Kidney epithelial cell (primary cell): ENCODE measurements at places on chromosomes 5 and 9. TPM values are rescaled to one million over a fixed set of nuclear protein-coding genes. Genes with fewer than 3 reads are reported as not detected.

The SCGB3A2 gene
- total RNA-seq, result not detected in 2 replicates

The SPINK14 gene
- total RNA-seq, result not detected in 2 replicates

The ANKRD55 gene
- not detected in 2 replicates for total RNA-seq

The ADGRD2 gene
- not detected in 2 replicates for total RNA-seq

The SLC6A19 gene
- not detected in 2 replicates for total RNA-seq

The KIF4B gene
- total RNA-seq, result not detected in 2 replicates

The DMRT3 gene
- 0.25 and 0.34 TPM in 2 replicates for total RNA-seq

The UGT3A2 gene
- total RNA-seq, result 0.21 and 0.88 TPM in 2 replicates

The FANCC gene
- total RNA-seq, result 6.1 and 7.0 TPM in 2 replicates

The CNTNAP3 gene
- 2.5 and 2.8 TPM in 2 replicates for total RNA-seq

The ZNF354C gene
- total RNA-seq, result 6.9 and 7.9 TPM in 2 replicates

The GCNT4 gene
- total RNA-seq, result 3.2 and 3.8 TPM in 2 replicates

The NKD2 gene
- total RNA-seq, result 1.0 and 1.7 TPM in 2 replicates

The FAXDC2 gene
- 0.62 and 2.6 TPM in 2 replicates for total RNA-seq

The TEX48 gene
- total RNA-seq, result not detected in 2 replicates

The CEMIP2 gene
- 35.8 and 41.8 TPM in 2 replicates for total RNA-seq

The GHR gene
- 0.63 and 1.2 TPM in 2 replicates for total RNA-seq

The CLTB gene
- total RNA-seq, result 163 and 172 TPM in 2 replicates

The PCDHGA3 gene
- 2.4 and 2.6 TPM in 2 replicates for total RNA-seq

The IFNA2 gene
- not detected in 2 replicates for total RNA-seq

The NEURL1B gene
- total RNA-seq, result 5.1 and 6.1 TPM in 2 replicates

The AMBP gene
- not detected in 2 replicates for total RNA-seq

The ISL1 gene
- total RNA-seq, result 0.17 TPM in 1 of 2 replicates, not detected in the other

The CCDC180 gene
- 1.0 and 1.3 TPM in 2 replicates for total RNA-seq

The FBP2 gene
- not detected in 2 replicates for total RNA-seq

The PTGS1 gene
- total RNA-seq, result 0.04 and 0.07 TPM in 2 replicates

The ENHO gene
- 1.5 TPM in 1 of 2 replicates, not detected in the other for total RNA-seq

The SERF1A gene
- 7.8 and 14.2 TPM in 2 replicates for total RNA-seq

The HTR1A gene
- not detected in 2 replicates for total RNA-seq

The PAEP gene
- total RNA-seq, result 0.21 TPM in 1 of 2 replicates, not detected in the other

The TYRP1 gene
- not detected in 2 replicates for total RNA-seq

The PCDHGA9 gene
- 3.6 and 5.2 TPM in 2 replicates for total RNA-seq

The HTR4 gene
- total RNA-seq, result not detected in 2 replicates

The SAXO1 gene
- under 0.01 TPM in 1 of 2 replicates, not detected in the other for total RNA-seq

The LRRC19 gene
- under 0.01 TPM in 1 of 2 replicates, not detected in the other for total RNA-seq

The LECT2 gene
- total RNA-seq, result not detected in 2 replicates

The ORM1 gene
- not detected in 2 replicates for total RNA-seq

The LRRTM2 gene
- total RNA-seq, result 0.25 TPM in 1 of 2 replicates, not detected in the other
